ENCODE measurements at places on chromosomes 12 and 14.

- no peak for DNase-seq
Measured at GRCh38 chr14:24880689-24881088, 169.3 kb downstream of the STXBP6 start.

DNA sequence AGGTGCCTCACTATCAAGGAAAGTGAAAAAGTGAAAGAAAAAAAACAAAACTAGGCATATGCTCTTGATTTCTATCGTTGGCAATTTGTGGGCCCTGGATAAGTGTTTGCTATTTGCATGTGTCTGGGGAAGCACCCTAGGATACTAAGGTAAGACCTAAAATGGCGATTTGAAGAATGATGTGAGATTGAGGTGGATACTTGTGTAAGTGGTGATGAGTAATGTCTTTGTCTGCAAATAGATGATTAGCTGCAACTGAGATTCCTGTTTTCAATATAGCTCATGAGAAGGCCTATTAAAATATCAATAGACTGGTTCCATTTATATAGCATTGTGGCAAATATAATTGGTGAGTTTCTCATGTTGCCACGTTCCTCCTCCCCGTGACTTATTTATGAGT lies 261.7 kb downstream of the NEDD1 start:
- no peak for DNase-seq

GRCh38 chr12:5965950-5966383 lies 20.9 kb upstream of the ANO2 start:
- peak; percentile 84 for DNase-seq

GRCh38 chr14:99321955-99322730 lies 50.1 kb upstream of the BCL11B start:
- DNase-seq = no peak

- no peak for DNase-seq
Measured at GRCh38 chr12:57620245-57620935, 9.2 kb downstream of the ARHGEF25 start.

- DNase-seq = no peak
Measured at GRCh38 chr12:77998236-77998786, 167.6 kb downstream of the NAV3 start.

- DNase-seq = no peak
Measured at GRCh38 chr14:34386865-34387485, 75.1 kb downstream of the SPTSSA start.

DNA sequence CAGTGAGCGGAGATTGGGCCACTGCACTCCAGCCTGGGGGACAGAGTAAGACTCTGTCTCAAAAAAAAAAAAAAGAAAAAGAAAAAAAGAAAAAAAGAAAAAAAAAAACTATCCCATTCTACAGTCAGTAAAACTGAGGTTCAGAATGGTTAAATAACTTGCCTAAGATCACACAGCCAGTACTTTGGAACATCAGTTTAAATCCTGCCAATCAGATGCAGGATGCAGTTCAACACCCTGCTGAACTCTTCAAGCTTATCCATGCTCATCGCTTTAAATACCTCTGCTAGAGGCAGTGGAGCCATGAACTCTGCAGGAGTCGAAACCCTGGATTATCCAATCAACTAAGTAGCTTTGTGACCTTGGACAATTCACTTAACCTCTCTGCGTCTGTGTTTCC lies 3.4 kb downstream of the ZNF385A start:
- no peak for DNase-seq

DNA sequence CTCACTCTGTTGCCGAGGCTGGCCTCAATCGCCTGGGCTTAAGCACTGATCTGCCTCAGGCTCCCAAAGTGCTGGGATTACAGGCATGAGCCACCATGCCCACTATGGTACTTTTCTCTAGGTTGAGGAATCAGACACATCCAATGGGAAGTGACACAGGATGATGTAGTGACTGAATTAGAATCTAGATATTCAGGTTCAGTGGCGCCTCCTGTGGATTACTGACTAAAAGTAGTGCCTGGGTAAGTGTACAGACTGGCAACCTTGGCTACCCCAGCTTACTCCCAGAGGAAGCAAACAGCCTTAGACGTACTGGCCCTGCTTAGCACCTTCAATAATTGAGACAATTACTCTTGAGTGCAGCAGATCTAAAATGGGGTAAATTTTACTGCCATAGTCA lies 22.8 kb downstream of the GALNT8 start:
- DNase-seq = peak; percentile 19
